ENCODE measurements at places on chromosomes 16 and 17.

DNA sequence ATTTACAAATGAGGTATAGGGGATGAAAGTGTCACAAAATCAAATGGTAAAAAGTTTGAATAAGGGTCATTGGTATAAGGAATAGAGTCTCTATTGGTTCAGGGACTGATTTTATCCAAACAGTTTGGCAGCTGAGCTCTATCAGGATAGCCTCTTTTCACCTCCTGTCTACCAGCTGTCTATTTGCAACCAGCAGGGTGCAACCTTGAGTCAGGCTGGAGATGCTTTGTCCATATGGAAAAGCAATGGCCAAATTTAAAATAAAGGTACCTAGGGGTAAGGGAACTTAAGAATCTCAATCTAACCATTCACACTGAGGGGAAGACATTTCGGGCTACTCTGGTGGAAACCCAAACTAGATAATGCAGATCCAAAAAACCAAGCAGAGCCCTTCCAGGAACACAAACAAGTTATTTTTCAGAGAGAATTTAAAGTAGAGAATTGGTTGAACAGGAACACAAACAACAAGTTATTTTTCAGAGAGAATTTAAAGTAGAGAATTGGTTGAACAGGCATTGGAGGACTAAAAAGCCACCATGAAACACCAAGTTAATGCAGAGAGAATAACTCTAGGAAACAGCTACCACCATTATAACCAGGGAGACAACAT, 12.6 kb upstream of the CA10 start:
- DNase-seq: no peak

DNA sequence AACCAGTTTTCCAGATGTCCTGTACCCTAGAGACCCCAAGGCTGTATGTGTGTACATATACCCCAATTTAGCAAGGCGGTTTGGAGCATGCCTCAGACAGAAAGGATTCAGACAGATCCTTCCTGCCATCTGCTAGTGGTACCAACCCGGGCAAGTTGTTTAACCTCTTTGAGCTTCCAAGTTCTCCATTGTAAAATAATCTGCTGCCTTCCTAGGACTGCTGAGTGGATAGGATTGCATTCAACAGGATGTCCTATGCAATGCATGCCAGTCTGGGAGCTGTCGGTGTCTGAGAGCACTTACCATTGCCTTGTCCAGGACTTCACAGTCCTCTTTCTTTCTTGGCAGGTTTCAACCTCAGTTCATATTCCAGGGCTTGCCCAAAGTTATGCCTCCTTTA, 1.9 kb downstream of the CDH13 start:
- DNase-seq: no peak

- DNase-seq: no peak
These were observed 15.9 kb downstream of the ZC3H7A start for GRCh38 chr16:11780991-11781680.

GRCh38 chr17:41917192-41917591, 1.6 kb downstream of the ACLY start:
- peak; percentile 38 for DNase-seq

GRCh38 chr16:48492133-48492532, 106.9 kb upstream of the SIAH1 start:
- DNase-seq: no peak

DNA sequence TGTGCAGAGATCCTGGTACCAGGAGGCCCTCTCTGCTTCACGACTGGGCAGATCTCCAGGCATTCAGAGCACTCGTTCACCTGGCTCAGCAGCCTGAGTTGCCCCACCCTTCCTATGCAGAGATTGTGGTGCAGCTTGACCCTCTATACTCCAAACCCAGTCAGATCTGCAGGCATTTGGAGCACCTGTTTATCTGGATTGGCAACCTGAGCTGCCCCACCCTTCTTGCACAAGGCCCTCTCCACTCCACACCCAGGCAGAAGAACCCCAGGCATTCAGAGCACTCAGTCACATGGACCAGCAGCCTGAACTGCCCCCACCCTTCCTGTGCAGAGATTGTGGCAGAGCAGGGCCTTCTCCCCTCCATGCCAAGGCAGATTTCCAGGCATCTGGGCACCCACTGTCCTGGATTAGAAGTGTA, 88.4 kb upstream of the CDH5 start:
- DNase-seq: no peak

DNA sequence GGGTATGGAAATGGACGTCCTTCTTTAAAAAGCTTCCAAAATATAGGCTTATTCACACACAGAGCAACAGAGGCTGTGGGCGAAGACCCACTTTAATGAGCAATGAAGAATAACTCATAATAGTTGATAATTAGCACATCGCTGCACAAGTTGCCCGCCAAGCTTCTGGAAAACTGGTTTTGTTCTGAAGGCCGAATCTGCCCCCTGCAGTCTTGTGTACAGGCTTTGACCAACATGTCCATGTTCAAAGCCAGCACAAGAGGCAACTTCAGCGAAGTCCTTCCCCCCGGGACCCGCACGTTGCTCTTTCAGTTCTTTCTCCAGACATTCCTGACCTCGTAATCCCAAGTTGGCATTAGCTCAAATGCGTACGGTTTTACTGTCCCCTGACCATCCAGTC, 73.3 kb downstream of the IRX5 start:
- no peak for DNase-seq

DNA sequence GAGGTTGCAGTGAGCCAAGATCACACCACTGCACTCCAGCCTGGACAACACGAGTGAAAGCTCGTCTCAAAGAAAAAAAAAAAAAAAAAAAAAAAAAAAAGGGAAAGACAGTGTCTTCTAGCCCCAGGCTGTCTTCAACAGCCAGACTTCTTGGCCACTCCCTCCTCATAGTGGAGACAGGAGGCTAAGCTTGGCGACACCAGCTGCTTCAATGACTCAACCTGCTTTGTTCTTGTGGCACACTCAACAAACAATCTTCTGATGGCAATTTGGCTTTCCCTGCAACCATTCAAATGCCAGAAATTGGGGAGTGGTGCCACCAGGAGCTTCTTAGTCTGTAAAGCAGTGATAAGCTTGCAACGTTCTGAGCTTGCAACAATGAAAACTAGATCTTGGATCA, 290.4 kb upstream of the DYNLRB2 start:
- DNase-seq: no peak

- no peak for DNase-seq
These were observed 79.2 kb downstream of the CDH11 start for GRCh38 chr16:65042438-65043365.

DNA sequence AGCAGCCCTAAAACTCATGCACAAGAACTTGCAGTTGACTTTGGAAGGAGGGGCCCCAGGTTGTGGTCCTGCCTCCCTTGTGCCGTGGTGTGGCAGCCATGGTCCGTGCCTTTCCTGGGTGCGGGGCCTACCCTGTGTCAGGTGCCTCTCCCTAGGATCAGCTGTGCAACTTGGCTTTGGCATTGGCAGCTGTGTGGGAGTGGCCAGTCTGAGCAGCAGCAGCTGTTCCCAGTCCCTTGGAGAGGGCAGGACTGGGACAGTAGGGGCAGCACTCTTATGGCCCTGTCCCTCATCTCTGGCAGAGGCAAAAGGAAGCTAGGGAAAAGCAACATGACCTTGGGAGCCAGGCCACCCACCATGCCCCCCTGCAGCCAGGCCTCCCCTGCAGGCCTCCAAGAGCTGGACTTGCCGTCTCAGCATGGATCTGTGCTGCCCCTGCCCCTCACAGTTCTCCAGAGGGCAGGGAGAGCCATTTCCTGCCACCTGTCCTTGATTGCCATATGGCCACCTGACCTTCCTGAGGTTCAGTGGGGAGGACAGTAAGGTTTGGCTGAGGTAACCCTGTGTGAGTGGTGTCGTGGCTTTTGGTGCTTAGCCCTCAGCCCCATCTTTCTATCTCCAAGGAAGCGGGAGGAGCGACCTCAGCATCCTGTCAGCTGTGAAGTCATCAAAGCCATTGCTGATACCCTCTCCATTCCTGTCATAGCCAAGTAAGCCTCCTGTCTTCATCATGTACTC, 15.5 kb upstream of the NFATC3 start:
- DNase-seq: no peak

DNA sequence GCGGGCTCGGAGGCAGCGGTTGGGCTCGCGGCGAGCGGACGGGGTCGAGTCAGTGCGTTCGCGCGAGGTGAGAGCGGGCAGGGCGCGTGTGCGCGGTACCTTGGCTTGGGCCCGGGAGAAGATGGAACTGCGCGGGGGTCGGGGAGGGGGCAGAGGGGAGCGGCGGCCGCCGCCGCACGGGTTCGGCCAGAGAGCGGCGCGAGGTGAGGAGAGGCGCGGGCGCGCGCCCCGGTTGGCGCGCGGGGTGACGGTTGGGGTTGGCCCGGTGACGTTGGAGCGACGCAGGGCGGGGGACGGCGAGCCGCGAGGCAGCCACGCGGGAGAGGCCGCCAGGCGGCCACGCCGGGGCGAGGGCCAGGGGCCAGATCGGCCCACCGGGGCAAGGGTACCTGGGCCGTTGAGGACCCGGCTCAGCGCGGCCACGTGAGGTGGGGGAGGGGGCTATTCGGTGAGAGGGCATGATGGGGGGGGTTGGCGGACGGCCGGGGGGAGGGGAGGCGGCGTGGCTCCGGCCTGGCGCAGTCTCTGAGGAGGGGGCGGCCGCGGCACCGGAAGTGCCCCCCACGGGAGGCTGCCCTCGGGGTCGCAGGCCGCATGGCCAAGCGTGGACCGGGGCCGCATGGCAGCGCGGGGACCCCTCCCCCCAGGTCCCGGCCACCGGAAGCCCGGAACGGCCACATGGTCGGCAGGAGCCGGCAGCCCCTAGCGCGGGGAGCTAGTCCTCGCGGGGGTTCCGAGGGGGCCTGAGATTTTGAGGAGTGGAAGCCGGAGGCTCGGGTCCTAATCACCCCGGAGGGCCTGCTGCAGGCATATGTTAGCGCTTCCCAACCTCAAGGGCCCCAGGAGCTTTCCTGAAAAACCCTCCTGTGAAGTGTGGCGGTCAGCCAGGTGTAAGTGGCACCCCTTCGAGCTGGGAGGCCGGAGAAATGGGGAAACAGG, 527 bp downstream of the EIF5A start:
- no peak for DNase-seq

DNA sequence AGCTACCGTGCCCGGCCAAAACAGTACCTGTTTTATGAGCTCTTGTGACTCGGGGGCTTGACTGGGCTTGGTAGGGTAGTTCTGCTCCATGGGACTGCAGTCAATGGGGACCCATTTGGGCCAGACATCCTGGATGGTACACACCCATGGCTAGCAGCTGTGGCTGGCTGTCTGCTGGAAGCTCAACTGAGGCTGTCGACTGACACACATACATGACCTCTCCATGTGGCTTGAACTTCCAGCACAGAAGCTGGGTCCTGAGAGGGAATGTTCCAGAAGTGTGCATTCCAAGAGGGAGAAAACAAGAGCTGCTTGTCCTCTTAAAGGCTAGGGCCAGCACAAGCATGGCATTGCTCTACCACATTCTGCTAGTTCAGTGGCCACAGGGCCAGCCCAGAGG, 14.9 kb upstream of the NKD1 start:
- no peak for DNase-seq

- DNase-seq: no peak
These were observed 4.6 kb downstream of the TERF2 start for GRCh38 chr16:69381231-69381630.

GRCh38 chr16:56930486-56931270, 1.3 kb upstream of the HERPUD1 start:
- no peak for DNase-seq

GRCh38 chr17:18172531-18173278, 10.9 kb upstream of the ALKBH5 start:
- DNase-seq: no peak

- no peak for DNase-seq
These were observed 337.7 kb downstream of the CA10 start for GRCh38 chr17:51820766-51821165.

DNA sequence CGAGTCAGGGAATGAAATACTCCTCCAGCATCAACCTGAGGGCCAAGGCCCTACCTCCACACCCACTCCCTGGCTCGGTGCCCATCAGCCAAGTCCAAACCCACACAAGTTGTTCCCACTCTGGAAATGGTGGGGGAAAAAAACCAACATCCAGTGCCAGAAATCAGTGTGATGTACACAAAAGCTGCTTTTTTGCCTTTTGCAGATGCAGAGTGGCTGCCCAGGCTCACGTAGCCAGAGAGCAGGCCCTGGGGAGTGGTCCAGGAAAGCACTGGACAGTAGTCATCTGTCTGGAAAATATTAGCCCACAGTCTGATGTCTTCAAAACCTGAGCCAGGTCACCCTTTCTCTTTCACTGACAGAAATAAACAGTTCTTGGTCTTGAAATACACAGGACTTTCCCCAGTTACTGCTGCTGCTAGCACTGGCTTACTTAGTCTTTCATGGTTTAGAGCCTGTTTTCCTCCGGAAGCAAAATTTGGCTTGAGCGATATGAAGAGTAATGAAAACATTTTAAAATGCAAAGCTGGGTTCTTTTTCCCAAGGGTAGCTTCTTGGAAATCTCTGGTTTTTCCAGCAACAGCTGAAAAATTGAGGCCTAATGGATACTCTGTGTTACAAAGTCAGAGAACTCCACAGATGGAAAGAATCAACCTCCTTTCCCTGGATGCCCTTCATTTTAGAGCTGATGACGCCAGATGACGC, 18.2 kb upstream of the NOS2 start:
- no peak for DNase-seq

GRCh38 chr16:5438591-5438990, 341.0 kb upstream of the EEF2KMT start:
- DNase-seq: no peak

GRCh38 chr17:15261802-15262290, 3.3 kb downstream of the PMP22 start:
- no peak for DNase-seq

- no peak for DNase-seq
These were observed 163.5 kb upstream of the CDH11 start for GRCh38 chr16:65285128-65286048.

- DNase-seq: no peak
These were observed 221.5 kb downstream of the IRF8 start for GRCh38 chr16:86120201-86121192.

DNA sequence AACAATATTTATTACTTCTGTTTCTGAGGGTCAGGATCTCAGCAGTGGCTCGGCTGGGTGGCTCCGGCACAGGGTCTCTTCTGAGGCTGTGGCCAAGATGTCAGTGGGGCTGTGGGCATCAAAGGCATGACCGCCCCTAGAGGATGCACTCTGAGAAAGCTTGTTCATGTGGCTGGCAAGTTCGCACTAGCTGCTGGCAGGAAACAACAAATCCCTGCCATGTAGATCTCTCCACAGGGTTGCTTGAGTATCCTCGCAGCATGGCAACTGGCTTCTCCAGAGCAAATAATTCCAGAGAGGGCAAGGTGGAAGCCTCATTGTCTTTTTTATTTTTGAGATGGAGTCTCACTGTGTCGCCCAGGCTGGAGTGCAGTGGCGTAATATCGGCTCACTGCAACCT, 12.5 kb downstream of the KCTD13 start:
- DNase-seq: no peak

DNA sequence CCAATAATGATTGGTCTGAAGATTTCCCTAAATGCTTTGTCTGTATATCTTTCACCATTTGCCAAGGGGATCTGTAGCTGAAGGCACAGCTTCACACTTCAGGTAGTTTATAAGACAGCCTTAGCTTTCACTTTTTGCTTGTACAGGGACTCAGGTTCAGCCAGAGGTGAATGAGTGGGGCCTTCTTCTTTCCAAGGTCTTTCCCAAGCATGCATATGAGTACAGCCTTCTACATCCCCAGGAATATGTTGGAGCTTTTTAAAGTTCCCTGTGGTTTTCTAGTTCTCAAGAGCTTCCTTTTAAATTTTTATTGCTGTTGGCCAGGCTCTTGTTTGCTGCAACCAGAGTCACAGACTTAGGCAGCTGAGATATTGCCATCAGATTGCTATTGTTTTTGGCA, 17.9 kb upstream of the SPDYE4 start:
- no peak for DNase-seq

GRCh38 chr16:89331371-89332109, 114.0 kb downstream of the ZNF778 start:
- no peak for DNase-seq

All from astrocyte of the cerebellum (primary cell).